ENCODE measurements at places on chromosomes 5 and 9.

GRCh38 chr5:112006721-112007120, 249.7 kb upstream of the NREP start:
- no peak for DNase-seq

DNA sequence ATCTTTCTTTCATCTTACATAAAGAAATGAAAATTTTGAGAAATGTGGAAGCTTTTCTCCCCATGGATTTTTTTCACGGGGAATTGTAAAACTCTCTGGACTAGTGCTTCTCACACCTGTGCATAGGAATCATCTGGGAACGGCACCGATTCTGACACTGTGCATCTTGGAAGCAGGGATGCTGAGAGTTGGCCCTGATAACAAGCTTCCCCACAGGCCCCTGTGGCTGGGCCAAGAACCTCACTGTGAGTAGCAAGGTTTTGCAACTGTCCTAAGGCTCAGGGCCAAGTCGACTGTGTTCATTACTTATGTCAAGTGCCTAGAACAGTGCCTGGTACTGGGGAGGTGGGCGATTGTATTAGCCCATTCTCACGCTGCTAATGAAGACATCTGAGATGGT, 107.9 kb upstream of the ICE1 start:
- no peak for DNase-seq

- DNase-seq, result no peak
These were observed 86.7 kb upstream of the TAS2R1 start for GRCh38 chr5:9716838-9717281.

DNA sequence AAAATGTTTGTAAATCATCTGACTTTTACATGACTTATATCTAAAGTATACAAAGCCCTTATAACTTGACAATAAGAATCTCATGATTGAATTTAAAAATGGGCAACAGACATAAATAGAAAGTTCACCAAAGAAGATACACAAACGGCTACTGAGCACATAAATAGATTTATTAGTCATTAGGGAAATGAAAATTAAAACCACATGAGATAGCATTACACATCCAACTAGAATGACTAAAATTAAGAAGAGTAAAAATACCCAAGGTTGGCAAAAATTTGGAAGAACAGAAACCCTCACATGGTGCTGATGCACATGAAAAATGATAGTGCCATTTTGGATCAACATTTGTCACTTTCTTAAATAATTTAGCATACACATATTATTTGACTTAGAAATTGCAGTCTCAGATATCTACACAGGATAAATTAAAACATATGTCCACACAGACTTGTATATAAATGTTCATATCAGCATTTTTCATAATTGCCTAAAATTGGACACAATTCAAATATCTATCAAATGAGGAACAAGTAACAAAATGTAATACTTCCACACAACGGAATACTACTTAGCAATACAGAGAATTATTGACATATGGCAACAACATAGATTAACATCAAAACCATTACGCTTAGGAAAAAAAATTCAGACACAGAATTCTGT, 359.1 kb upstream of the DAB2 start:
- no peak for DNase-seq

GRCh38 chr9:20419533-20419932, 202.8 kb downstream of the MLLT3 start:
- no peak for DNase-seq

DNA sequence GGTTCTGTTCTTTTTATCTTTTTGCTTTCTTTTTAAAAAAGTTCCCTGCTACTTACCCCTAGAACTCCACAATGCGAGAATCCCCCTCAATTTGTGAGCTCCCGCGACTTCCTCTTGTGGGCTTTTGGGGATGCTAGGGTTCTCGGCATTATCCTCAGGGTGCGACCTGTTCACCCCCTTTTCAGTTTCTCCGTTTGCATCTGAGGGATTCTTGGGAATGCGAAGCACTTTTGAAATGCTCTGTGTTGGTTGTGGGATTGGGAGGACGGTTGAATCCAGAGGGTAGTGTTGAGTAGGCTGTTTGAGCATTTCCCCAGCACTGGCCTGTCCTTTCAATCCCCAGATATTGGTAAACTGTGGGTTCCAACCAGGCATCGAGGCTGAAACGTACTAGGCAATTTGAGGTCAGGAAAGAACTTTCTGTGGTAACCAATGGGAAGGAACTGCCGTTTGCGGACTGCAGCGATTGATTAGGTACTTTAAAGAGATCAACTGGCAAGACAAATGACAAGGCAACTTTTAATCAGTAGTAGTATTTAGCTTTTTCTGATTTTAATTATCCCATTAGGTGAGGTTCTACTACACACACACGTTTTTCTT, 415 bp downstream of the XRCC4 start:
- DNase-seq, result no peak

- no peak for DNase-seq
These were observed 53.9 kb downstream of the ROR2 start for GRCh38 chr9:91896097-91896496.
